Stimulated activated CD4-positive, alpha-beta T cell treated with anti-CD3 and anti-CD28 coated beads, Interleukin-15, amount 100 ng/mL, for 1 hour (primary cell): ENCODE measurements at places on chromosomes 6 and 20.

DNA sequence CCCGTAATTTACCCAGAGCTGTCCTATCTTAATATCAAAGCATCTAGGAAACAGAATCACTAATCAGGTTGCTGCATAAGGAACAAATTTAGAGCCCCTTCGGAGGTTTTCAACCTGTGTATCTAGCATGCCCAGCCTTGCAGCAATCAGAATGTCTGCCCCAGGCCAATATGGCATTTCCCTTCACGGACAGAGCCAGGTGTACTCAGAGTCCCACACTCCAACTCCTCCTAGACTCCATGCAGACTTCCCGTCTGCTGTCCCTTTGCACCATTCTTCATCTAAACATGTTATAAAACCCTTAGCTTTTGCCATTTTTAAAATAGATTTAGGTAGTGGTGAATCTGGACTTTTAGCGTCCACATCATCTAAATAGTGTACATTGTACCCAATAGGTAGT, 61.0 kb downstream of the ZHX3 start:
- no peak for DNase-seq

DNA sequence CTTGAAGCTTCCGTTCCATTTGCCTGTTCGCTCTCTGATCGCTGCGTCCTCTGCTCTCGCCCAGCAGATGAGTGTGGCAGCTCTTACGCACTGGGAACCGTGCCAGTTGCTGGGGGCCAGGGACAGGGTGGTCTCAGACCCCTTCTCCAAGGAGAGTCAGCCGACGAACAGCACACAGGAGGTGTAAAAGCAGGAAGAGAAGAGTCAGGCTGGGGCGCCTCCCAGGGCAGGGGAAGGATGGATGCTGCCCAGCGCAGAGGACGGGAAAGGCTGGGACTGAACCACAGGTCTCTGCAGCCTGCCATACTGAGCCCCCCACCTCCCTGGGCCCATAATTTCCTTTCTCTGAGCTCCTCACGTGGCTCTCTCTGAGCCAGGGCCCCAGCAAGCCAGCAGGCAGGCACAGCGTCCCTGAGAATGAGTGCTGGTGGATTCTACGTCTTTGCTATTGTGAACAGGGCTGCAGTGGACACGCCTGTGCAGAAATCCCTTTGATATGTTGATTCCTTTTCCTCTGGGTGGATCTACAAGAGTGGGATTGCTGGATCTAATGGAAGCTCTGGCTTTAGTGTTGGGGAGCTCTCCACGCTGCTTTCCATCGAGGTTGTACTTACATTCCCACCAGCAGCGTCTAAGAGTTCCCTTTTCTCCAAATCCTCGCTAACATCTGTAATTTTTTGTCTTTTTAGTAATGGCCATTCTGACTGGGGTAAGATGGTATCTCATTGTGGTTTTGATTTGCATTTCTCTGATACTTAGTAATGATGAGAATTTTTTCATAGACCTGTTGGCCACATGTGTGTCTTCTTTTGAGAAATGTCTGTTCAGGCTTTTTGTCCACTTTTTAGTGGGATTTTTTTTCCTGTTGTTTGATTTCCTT, 104.1 kb downstream of the PSMB1 start:
- DNase-seq: no peak

- DNase-seq: no peak
Observed at GRCh38 chr20:32463642-32464400, 105.7 kb downstream of the ASXL1 start.

DNA sequence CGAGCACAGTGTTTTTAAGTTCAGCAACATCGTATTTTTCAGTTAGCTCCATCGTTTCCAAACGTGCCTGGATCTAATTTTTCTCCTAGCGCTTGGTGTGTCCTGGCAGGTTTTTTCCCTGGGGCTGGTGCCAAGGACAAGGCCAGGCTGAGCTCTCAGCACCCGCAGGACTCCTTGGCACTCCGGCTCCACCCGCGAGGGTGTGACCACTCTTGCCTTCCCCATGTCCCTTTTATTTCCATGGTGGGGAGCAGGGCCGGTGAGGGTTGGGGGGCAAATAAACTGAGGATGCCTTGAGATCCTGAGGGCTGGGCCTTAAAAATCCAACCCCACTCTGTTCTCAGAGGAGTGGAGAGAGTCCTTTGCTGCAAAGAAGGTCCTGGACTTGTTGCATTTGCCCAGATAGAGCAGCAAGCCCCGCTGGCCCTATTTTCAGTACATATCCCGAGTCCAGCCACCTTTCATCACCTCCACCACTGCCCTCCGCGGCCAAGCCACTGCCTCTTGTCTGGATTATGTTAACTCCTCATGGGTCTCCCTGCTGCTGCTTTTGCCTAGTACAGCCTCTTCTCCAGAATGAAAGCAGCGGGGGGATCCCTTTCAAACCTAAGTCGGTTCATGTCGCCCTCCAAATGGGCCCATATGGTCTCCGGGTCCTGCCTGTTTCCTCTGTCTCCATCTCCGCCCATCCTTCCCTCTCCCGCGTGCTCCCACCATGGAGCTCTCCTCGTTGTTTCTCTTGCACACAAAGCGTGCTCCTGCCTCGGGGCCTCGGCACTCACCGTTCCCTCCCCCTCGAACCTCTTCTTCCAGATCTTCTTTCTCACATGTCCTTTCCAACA, 4.5 kb upstream of the RAB44 start:
- no peak for DNase-seq

- no peak for DNase-seq
Observed at GRCh38 chr6:38460186-38460585, 179.5 kb downstream of the BTBD9 start.

GRCh38 chr6:160029525-160029924, 60.6 kb downstream of the IGF2R start:
- no peak for DNase-seq

DNA sequence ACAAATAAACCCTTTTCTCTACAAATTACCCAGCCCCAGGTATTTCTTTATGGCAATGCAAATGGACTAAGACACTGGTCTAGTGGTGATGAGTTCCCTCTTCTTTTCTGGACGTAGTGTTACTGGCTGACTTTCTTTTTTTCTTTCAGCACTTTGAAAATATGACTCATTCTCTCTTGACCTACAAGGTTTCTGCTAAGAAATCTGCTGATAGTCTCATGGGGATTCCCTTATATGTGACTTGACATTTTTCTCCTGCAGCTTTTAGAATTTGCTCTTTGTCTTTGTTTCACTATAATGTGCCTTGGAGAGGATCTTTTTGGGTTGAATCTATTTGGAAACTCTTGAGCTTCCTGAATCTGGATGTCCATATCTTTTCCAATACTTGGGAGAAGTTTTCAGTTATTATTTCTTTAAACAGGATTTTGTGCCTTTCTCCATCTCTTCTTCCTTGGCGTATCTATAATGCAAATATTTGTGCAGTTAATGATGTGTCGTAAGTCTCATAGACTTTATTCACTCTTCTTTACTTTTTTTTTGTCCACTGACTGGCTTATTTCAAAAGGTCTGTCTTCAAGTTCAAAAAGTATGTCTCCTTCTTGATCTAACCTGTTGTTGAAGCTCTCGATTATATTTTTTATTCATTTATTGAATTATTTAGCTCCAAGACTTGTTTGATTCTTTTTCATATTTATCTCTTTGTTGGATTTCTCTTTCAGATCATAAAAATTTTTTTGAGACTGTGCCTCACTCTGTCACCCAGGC, 42.2 kb upstream of the TPD52L1 start:
- DNase-seq: no peak

DNA sequence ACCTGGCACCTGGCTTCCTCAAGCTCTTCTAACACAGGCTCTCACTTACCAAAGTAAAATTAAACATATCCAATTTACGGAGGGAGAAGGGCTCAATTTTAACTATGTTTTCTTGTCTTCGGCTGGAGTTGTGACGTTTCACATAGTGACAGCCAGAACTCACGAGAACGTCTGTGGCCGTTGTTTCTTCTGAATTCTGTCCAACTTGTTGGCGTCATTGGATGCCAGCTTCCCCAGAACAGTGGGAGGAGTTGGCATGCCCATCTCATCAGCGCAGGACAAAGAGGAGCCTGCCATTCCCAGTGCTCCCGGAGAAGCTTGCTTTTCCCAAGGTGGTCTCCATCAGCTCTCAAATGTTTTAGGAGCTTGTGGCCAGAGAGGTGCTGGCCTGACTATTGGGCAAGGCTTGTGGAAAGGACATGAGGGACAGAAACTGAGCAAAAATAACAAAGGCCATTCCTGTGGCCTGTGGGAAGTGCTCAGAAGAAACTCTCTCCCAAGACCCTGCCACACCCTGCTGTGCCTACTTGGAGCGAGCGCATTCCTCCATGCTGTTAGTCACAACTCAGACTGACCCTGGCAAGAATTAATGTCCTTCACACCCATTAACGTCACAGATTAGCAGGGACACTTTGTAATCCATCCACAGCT, 265.4 kb upstream of the CDH4 start:
- no peak for DNase-seq

- DNase-seq: no peak
Observed at GRCh38 chr6:104591573-104592334, 268.0 kb downstream of the HACE1 start.
